Activated CD4-positive, alpha-beta T cell treated with anti-CD3 and anti-CD28 coated beads, Interleukin-2, amount 50 U/mL, for 24 hours (primary cell): ENCODE measurements at places on chromosomes 4 and X.

DNA sequence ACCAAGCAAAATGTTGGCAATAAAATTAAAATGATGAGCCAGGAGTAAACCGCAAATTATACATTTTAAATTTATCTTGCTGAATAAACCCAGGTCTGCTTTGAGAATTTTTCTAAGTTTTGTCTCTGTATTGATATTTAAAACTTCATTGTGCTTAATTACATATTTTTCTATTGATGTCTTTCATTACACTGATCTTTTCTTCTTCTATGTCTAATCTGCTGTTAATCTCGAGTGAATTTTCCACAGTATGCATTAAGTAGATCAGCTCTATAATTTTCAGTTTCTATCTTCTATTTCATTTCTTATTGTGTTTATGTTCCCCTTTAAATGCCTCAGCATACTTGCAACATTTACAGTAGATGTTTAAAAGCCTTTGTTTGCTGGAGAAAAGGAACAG is 918.7 kb downstream of the FAT4 start:
- no peak for DNase-seq

DNA sequence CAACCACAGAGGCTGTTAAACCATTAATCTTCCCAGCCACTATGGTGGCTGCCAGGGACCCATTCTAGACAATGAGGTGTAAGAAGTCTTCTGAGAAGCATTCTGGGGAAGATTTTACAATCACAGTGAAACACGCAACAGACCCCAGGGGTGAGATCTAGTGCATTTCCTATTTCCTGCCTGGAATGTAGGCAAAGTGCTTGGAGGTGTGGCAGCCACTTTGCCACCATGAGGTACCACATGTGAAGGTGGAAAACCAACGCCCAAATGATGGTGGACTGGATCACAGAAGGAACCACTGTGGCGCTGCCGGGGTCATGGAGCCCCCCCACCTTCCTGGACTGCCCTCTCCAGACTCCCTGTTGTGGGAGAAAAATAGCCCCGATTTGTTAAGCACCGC is 61.8 kb downstream of the WFS1 start:
- no peak for DNase-seq

- no peak for DNase-seq
These were observed 32.1 kb upstream of the GK start for GRCh38 chrX:30620980-30621618.

DNA sequence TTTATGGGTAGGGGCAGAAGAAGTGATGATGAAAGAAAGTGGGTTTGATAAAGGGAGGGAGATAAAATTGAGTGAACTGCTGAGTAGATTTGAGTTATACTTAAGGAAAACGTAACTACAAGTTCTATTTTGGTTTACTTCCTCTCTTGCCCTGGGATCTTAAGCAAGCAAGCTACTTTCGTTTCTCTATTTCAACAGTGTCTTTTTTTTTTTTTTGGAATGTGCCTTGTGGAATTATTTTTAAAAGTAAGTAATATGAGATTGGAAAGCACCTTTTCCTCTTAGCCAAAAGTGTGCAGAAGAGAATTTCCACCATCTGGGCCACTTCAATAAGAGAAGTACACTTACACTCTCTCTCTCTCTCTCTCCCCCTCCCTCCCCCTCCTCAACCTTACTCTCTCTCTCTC is 16.0 kb upstream of the C4orf36 start:
- no peak for DNase-seq

DNA sequence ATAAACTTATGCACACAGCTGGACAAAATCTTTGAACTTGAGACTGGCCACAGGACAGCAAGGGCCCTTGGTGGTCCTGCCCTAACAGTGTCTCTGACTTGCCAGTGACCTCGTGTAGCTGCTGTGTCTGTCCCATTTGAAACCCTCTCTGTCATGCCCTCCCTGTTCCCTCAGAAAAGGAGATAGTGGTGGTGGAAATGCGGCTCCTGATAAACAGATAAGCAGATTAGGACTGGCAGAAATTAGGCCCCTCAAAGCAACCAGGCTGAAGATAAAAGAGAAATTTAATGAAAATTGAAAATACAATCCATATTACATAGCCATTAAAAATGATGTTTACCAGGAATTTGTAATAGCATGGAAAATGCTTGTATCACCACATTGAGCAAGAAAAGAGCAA is 136.6 kb upstream of the ATP6AP2 start:
- no peak for DNase-seq
